Right atrium auricular region (tissue), 2 donors: ENCODE measurements at places on chromosomes 11 and 22. TPM values are rescaled to one million over a fixed set of nuclear protein-coding genes. Genes with fewer than 3 reads are reported as not detected.
A peak's percentile ranks its signal among the peaks of the same experiment; 100 is the strongest.

GRCh38 chr11:92977401-92977800 lies 8.0 kb downstream of the MTNR1B start:
- H3K27ac ChIP-seq: no peak overlapping the region
- H3K27me3 ChIP-seq: no peaks in the 10 kb centered on the region
- DNase-seq: no peak
- no peak overlapping the region for H3K4me3 ChIP-seq

DNA sequence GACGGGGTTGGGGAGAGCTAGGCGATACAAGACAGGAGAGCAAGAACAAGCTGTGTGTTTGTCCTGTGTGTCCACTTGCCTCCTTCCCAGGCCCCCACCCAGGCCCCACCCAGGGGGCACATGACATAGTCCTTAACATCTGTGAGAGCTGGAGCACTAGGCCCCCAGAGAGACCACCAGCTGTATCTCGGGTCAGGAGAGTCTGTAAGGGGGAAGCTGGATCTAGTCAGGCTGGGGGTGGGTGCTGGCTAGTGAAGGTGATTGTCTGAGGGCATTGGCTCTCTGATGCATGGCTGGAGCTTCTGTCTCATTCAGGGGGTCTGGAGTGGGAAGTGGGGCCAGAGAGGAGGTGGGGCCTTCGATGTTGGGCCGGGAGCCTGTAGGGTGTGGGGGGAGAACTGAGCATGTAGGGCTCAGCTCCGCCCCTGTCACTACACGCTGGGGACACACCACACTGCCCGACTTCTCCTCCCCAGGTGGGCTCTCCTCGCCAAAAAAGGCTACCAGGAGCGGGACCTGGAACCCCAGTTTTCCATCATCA lies 571 bp downstream of the P2RX6 start:
- DNase-seq: no peak
- peaks cover 27% of the 10 kb centered on the region for H3K4me1 ChIP-seq
- H3K27ac ChIP-seq: peak overlapping the region; percentile 61
- H3K4me3 ChIP-seq: peak overlapping the region; percentile 52

DNA sequence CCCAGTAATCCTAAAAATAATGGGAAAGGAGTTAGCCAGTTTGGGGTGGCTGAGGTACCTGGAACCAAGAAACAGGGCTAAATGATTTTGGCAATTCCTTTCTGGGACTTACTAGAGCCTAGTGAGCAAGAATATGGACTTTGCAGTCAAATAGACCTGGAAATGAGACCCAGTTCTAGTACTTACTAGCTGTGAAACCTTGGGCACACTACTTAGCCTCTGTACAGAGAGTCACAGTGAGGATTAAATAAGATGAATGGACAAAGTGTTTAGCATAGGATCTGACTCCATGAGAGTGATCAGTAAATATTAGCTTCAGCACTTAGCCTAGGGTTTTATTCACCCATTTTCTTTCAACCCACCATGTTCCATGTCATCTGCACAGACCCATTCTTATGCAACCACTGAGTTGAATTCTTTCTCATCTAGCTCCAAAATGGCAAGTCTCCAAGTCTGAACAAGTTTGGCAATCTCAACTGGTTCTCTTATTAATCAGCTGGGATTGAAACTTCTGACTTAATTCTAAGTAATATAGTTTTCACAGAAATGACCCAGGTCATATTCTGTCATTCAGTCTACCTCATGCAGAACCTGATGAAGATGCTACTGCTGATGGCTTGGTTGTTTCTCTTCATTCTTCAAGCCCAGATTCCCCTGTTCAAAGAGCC lies 15.0 kb upstream of the SORL1 start:
- no peak for DNase-seq
- H3K36me3 ChIP-seq: no peaks in the 10 kb centered on the region
- no peaks in the 10 kb centered on the region for H3K27me3 ChIP-seq
- no peak overlapping the region for H3K4me3 ChIP-seq

DNA sequence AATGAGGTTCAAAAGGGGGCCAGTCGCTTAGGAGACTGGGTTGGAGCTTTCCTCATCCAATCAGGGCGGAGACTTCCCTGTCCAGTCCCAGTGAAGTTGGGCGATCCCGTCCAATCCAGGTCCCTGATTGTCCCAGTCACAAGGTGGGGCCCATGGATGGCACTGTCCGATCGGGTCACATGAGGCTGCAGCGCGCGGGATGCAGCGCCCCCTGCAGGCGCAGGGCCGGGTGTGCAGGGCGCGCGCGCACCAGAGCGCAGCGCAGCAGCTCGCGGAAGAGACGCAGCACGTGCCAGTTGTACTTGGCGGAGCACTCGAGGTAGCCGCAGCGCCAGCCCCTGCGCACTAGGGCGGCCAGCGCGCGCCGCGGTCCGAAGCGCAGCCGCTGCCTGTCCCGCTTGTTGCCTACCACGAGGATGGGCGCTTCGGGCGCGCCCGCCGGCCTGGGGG lies 2.3 kb downstream of the RASL10A start:
- peaks cover 9% of the 10 kb centered on the region for H3K36me3 ChIP-seq
- H3K4me3 ChIP-seq: no peak overlapping the region
- DNase-seq: no peak

DNA sequence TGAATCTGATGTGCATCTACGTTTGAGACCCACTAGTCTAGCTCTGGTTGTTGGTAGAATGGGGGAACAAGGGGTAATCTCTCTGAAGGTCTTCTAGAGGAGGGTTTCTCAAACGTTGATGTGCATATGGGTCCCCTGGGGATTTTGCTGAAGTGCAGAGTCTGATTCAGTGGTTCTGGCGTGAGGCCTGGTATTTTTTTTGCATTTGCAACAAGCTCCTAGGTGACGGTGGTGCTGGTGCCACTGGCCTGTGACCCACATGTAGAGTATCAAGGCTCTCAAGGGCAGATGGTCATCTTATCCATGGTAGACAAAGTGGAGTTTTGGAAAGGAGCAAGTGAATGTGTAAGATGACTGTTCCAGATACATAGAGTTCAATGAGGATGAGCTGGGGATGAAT lies 97.1 kb downstream of the CEP164 start:
- no peak overlapping the region for H3K27ac ChIP-seq
- DNase-seq: no peak
- peaks cover 7% of the 10 kb centered on the region for H3K4me1 ChIP-seq
- H3K27me3 ChIP-seq: no peaks in the 10 kb centered on the region

DNA sequence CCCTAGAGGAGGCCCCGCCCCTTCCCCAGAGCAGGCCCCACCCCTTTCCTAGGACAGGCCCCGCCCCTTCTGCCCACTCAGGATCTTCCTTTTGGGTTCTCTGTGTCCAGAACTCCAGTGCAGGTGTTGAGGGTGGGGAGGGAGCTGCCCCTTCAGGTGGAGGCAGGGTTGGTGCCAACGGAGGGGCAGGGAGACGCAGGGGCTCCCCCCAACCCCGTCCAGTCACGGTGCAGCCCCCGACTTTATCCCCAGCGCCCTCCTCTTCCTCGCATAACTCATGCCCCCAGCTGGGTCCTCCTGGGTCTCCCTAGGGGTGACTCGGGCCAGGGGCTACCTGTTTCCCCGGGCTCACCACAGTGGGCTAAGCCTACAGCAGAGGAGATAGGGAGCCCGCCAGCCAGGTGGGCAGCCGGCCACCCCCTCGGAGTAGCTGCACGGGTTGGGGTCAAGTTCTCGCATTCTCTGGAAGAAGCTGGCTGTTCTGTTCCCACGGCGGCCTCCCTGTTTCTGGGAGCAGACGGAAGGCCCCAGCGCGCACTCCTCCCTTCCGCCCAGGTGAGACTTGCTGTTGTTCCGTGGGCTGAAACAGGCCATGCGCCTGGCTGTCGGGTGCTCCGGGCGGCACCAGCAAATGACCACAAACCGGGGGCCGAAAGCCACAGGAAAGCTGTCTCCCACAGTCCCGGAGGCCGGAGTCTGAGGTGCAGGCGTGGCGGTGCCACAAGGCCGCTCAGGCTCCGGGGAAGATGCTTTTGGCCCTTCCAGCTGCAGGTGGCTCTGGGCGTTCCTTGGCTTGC lies 38.9 kb downstream of the MUC2 start:
- no peaks in the 10 kb centered on the region for H3K36me3 ChIP-seq
- no peaks in the 10 kb centered on the region for H3K4me1 ChIP-seq
- no peak overlapping the region for H3K27ac ChIP-seq
- no peak for DNase-seq

- H3K36me3 ChIP-seq: no peaks in the 10 kb centered on the region
- no peak overlapping the region for H3K27ac ChIP-seq
- no peaks in the 10 kb centered on the region for H3K27me3 ChIP-seq
- DNase-seq: no peak
- H3K4me3 ChIP-seq: no peak overlapping the region
- H3K4me1 ChIP-seq: no peaks in the 10 kb centered on the region
Observed at GRCh38 chr11:77121096-77121640, 6.9 kb upstream of the MYO7A start.

DNA sequence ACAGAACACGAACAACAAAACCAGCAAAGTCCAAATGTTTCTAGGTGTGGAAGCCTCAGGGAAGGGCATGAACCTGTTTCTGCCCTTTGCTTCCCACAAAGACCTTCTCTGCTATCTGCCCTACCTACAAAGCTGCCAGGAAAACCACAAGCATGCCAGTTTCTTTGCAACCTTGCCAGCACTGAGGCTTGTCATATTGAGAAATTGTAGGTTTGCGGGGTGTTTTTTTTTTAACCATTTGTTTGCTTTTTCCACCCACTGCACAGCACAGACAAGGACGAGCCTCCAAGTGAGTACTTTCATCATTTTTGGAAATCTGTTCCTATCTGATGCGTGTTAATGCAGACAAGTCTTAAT lies 12.8 kb downstream of the PARVG start:
- H3K36me3 ChIP-seq: no peaks in the 10 kb centered on the region
- no peak overlapping the region for H3K27ac ChIP-seq
- no peak overlapping the region for H3K4me3 ChIP-seq
- H3K27me3 ChIP-seq: no peaks in the 10 kb centered on the region
- no peak for DNase-seq

DNA sequence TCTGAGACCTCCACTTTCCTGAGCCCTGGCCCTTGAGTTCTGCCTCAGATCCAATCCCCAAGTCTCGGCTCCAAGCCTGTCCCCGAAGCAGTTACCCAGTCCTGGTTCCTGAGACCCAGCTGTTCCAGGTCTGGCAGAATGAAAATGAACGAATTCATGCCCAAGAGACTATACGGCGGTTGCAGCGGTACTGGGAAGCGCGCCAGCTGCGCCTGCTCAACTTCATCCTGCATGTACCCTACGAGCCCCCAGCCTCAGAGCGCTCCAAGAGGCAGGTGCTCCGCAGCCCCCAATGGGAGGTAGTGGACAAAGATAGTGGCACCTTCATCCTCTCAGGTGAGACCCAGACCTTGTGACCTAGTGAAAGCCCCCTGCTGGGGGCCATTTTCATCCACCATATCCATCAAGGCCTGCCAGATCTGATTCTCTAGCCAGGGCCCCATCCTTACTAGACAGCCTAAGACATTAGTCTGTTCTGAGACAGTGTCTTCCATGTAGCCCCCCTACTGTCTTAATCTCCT lies 42.7 kb downstream of the DNHD1 start:
- H3K36me3 ChIP-seq: no peaks in the 10 kb centered on the region
- no peak overlapping the region for H3K27ac ChIP-seq
- H3K4me3 ChIP-seq: no peak overlapping the region

- no peaks in the 10 kb centered on the region for H3K4me1 ChIP-seq
- DNase-seq: no peak
Observed at GRCh38 chr11:131656179-131656838, 285.9 kb downstream of the NTM start.

DNA sequence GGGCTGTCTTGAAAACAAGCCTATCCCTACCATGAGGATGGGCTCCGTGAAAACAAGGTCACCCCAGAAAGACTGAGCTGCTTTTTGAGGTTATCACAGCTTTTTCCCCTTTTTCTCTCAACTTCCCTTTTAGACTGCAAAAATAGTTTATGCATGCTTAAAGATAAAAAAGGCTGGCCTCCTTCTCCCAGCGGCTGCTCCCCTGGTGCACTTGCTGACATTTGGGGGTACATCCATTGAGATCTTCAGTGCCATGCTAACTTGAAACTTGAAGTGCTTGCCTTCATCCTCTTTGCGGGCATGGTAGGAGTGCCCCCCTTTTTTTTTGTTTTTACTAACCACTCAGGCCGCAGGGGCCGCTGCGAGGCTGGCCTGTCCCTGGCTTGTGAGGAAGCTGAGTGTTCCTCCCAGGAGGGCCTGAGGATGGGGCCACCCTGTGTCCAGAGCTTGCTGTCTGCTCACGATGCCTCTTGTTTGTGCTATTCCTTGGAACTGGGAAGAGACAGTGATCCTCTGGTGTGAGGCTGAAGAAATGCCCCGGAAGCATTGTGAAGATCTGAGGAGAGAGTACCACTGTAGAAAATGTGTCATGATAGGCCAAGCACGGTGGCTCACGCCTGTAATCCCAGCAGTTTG lies 2.2 kb downstream of the TANGO2 start:
- H3K27ac ChIP-seq: peak overlapping the region; percentile 99
- H3K4me1 ChIP-seq: no peaks in the 10 kb centered on the region
- H3K36me3 ChIP-seq: peaks cover 6% of the 10 kb centered on the region
- DNase-seq: no peak
- no peak overlapping the region for H3K4me3 ChIP-seq

- no peaks in the 10 kb centered on the region for H3K27me3 ChIP-seq
- no peaks in the 10 kb centered on the region for H3K36me3 ChIP-seq
- H3K4me3 ChIP-seq: no peak overlapping the region
- peaks cover 16% of the 10 kb centered on the region for H3K4me1 ChIP-seq
- H3K27ac ChIP-seq: no peak overlapping the region
Observed at GRCh38 chr11:48055292-48056132, 75.2 kb downstream of the PTPRJ start.

DNA sequence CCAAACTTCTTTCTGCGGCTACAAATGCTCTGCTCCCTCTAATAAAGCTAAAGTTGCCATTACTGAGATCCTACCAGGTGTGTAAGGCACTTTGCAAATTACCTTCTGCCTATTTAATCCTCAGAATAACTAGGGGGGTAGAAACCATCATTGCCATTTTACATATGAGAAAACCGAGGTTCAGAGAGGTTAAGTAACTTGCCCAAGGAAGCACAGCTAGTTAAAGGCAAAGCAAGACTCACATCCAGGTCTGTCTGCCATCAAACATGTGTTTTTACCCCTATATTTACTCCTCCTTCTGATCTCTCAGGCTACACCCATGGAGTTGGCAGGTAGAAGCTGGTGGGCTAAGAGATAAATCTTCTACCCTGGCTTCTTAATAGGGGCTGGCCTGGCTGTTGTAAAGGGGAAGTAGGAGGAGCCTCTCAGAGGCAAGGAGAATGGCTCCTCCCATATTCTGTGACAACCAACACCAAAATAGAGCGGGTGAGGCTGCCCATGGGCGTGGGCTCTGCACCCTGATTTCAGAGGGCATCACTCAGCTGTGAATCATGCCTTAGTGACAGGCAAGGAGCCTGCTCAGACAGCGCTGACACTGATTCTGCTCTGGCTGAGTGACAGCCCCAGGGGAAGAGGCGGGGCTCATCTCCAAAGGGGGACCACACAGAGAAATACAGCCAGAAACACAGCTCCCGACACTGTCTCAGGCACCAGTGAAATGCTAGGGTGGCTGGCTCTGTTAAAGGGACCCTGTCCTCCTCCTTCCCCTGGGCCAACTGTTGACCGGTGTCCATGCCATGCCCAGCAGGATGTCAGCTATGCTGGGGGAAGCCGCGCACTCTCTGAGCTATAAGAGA lies 106.8 kb downstream of the ABTB2 start:
- H3K4me1 ChIP-seq: peaks cover 49% of the 10 kb centered on the region
- H3K27me3 ChIP-seq: no peaks in the 10 kb centered on the region
- peak overlapping the region; percentile 78 for H3K27ac ChIP-seq
- no peaks in the 10 kb centered on the region for H3K36me3 ChIP-seq

Gene TNNT3
- total RNA-seq: 12.8 TPM

Gene PDE3B
- total RNA-seq: 13.9 TPM

Gene SCARF2
- total RNA-seq: 6.5 TPM

Gene C11orf97
- total RNA-seq: not detected
